ENCODE measurements at places on chromosomes 4 and X.

DNA sequence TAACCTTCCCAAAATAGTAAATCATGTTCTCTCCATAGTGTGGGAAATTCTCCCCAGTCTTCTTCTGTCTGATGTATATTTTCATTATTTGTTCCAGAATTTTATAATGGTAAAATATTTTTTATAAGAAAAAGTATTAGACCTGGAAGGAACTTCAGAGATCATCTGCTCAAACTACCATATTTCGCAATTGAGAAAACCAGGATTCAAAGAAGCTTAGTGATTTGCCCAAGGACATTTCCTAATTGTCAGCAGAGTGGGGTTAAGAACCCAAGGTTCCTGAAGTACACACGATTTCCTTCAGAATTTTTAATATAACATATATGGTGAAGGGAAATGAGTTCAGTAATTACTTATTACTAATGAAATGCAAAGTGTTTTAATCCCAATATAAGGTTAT lies 24.1 kb downstream of the OCIAD1 start:
- no peak for DNase-seq

GRCh38 chrX:25069209-25069608 lies 53.4 kb upstream of the ARX start:
- no peak for DNase-seq

- no peak for DNase-seq
Observed at GRCh38 chr4:5805270-5805669, 87.6 kb downstream of the CRMP1 start.

GRCh38 chrX:39639871-39640270 lies 457.9 kb downstream of the BCOR start:
- no peak for DNase-seq

DNA sequence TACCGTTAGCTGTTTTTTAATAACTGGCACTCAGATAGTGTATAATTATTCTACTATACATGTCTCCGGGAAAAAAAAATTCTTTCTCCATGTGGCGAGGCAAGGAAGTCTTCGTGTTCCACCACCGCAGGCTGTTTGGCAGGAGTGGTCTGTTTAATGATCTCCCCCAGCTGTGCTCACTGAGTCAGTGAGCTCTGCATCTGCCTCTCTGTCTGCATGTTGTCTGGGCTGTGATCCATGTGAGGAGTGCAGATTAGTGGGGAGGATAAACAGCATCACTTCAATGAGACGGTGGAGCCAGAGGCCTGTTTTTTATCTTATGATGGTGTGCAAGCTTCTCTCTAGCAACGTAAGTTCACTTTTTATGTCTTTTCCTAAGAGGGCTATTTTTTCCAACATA lies 69.8 kb downstream of the RPS3A start:
- peak; percentile 48 for DNase-seq

DNA sequence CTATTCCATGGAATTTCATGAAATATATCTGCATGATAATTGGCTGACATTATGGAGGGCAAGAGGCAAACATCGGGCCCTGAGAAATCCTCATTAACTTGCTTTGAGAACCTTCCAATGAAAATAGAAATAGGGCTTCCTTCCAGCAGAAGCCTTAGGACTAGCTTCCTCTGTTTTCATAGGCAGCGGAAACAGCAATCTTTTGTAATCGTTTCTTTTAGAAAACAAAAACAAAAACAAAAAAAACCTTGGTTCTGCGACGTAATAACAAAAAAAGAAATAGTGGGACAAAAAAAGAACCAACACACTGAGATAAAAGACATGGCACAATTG lies 62.9 kb downstream of the GEMIN8 start:
- no peak for DNase-seq

- no peak for DNase-seq
Observed at GRCh38 chrX:110414679-110415439, 56.2 kb downstream of the RTL9 start.

- DNase-seq, result no peak
Observed at GRCh38 chr4:61428950-61429349, 228.8 kb downstream of the ADGRL3 start.

GRCh38 chr4:37982736-37983135 lies 22.5 kb downstream of the PTTG2 start:
- no peak for DNase-seq

DNA sequence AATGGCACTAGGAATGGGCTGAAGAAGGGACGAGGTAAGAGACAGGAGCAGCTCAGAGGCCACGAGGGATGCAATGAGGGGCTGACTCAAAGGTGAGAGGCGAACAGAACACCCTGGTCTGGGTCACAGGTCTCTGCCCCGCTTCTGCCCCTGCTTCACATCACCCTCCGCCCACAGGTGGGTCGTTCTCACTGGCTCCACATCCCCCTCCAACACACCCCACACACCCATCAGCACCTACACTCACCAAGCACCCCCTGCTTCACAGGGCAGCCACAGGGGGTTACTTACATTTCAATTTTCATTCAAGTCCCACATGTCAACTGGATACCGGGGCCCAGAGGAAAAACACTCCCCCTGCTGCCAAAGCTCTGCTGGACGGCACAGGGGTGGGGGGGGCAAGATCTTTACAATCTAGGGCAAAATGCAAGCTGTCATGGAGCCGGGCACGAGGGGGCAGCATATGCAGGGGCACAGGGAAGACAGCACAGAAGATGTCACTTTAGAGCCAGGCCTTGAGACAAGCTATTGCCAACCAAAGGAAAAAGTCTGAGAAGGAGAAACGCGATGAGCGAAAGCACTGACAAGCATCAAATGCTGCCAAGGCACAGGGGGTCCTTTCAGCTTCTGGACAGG lies 94.0 kb downstream of the AFAP1 start:
- DNase-seq, result no peak

DNA sequence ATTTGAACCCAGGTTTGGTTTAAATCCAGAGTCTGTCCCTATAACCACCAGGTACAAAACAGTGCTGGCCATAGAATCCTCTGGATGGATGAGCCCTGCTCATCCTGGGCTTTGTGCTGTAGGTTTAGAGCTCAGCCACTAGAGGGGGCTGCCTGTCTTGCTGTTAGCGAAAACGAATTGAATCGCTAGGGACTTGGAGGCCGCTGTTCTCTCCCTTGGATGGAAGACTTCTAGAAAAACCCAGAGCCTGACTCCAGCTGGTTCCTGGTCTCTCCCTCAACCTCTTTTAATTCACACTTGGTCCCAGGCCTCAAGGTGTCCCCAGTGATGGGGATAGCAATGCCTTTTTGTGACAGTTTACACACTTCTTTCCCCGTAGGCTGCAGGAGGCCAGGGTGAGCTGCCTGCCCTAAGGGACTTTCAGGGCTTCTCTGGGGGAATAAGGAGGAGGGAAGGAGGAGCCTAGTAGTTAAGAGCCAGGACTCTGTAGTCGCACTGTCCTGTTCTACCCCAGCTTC lies 8.7 kb downstream of the RIPPLY1 start:
- no peak for DNase-seq

GRCh38 chr4:99647071-99647470 lies 10.6 kb downstream of the C4orf54 start:
- no peak for DNase-seq

DNA sequence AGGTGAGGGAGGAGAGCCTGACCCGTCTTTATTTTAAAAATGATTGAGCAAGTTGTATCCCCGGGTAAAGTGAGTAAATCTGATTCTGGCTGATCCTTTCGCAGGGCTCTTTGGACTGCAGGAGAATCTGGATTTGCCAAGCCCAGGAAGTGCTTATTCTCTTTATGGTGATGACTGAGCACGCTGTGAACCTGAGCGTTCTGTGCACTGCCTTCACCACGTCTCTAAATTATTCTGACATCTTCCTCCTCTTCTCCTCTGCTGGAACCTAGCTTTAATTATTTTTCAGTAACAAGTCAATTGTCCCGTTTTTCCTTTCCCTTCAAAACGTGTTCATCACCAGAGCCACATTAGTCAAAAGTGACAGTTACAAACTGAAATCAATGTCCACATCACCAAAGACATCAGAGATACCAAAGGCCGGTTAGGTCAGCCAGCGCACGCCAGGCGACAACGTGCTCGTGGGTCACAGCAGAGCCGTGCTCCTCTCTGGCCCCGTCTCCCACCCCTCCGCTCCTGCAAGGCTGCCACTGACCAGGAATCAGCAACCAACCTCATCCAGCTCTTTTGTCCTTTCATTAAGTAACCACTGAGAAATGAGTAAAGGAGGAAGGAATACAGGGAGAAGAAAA lies 74.3 kb downstream of the DCTD start:
- DNase-seq, result no peak

GRCh38 chr4:95838192-95838591 lies 1.7 kb upstream of the PDHA2 start:
- no peak for DNase-seq

GRCh38 chrX:68589372-68589753 lies 58.1 kb upstream of the STARD8 start:
- no peak for DNase-seq

DNA sequence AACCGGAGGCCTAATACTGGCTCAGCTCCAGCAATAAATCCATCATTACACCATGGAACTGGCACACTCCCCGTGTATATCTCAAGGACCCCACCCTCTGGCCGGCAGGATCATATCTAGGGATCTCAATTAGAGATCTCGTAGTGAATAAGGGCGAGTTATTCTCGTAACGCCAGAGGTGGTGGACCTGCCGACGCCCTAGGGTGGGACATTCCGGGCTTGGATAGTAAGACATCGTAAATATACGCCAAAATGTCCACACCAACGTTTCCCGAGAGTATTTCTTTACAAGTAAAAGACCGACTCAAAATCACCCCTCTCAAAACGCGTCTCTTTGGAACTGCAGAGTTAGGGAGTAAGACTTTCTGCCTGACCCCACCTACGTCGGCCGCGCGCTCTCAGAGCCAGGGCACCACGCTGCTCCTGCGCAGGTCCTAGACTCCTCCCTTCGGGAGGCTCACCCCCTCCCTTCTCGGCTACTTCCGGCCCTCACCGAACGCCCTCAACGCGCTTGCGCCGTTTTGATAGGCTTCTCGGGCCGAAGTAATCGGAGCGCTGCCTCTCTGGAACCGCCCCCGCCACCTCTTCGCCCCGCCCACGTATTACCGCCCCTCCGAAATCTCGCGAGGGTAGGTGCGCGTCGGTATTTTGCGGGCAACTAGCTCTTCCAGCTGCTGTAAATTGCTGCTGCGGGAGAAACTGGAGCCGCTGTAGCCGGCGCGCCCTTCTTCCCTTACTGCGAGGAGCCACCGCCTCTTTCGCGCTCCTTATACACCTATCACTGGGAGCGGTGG lies at the start of gene WDR44:
TSS of gene WDR44 (plus strand) at position 643 of the 794 bp plus-strand sequence. CDS start 398 bp downstream, outside the sequence.
- DNase-seq, result peak; percentile 86

- no peak for DNase-seq
Observed at GRCh38 chr4:154686838-154687237, 57.0 kb upstream of the LRAT start.

DNA sequence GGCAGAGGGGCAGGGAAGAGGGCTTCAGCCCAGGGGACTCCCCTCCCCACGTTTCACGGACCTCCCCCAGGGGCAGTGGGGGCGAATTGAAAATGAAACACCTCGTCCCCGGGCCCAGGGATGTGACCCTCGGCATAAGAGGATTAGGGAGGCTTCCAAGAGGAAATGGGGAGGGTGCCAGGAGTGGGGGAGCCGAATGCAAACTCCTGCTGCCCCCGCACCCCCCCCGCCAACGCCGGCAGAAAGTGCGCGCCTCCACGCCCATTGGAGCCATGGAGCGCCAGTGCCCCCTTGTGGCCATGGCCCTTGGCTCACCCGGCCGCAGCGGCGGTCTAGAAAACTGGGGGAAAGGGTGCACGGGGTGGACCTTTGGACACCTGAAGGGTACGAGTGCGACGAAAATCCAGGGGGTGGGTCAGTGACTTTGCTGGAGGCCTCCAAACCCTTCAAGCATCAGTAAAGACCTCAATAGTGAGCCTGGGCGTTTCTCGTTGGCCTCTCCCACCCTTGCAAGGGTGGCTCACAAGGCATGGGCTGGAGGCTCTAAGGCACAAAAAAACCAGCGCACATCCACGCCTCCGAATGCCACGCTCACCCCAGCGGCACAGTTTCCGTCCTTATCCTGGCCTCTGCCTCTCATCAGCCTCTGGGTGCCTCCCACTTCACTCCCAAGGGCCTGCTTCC lies 120.8 kb upstream of the PJA1 start:
- DNase-seq, result peak; percentile 45

DNA sequence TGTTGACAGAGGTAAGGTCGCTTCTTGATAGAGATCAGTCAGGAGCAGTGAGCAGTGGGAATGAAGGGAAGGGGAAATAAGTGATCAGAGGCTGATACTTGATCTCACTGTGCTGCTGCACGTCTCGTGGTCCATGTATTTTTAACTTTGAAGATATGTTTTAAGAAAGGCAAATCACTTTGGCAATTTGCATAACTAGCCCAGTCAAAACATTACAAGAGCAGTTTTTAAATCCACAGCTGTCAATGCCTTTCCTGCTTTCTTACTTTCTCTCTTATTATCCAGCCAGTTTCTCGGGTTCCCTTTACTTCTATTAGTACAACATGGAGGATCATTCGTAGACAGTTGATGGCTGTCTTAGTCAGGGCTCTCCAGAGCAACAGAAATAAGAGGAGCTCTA lies 472.8 kb downstream of the TMA16 start:
- no peak for DNase-seq

DNA sequence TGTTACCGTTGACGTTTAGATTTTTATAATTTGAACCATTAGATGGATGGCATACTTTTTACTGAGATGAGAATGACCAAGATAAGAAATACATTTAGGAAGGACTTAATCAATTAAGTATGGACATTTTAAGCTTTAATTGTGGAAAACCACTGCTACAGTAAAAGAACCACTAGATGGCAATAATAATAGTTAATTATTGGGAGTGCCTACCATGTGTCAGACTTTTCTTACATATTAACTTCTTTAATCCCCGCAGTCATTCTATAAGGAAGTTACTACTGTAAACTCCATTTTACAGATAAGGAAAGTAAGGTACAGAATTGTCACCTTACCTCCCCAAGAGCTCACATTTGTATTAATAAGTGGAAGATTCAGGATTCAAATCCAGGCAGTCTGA lies 48.5 kb upstream of the MYOZ2 start:
- DNase-seq, result no peak

Measured in frontal cortex (tissue), 4 donors.